NCI-H1105 (cell line): ENCODE measurements at places on chromosomes 7 and 10.

DNA sequence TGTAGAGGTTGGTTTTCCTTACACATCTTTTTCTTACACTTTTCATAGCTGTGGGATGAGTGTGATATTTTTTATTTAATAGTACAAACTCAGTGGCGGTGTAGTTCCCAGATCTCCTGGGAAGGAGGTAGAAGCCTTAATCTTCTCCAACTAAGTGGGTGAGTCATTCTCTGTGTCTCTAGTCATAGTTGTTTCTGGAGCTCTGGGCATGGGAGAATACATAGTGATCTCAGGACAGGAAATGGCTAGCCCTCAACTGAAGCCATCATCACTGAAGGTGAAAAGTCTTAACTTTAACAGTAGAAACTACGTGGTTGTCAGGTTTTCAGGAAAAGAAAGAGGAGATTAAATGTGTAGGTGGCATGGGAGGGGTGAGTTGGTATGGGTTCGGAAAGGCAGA lies 319.4 kb upstream of the FZD8 start:
- DNase-seq, result no peak

- DNase-seq, result no peak
These were observed 4.1 kb upstream of the BMPER start for GRCh38 chr7:33901199-33901598.

DNA sequence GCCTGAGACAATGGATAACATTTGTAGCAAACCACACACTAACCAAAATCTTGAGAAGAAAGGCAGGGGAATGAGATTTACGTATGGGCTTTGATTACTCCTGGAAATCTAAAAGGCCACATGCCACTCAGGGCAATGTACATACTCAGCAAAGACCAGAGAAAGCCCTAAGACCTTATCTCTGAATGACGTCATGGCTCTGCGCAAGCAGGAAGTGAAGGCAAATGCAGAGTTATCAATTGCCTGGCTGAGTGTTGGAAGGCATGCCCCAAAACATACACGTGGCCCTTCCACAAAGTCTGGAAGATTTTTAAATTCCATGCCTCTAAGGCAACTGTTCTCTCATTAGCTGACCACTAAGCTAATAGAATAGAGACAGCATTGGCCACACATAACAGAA lies 90.9 kb upstream of the NRBF2 start:
- no peak for DNase-seq

DNA sequence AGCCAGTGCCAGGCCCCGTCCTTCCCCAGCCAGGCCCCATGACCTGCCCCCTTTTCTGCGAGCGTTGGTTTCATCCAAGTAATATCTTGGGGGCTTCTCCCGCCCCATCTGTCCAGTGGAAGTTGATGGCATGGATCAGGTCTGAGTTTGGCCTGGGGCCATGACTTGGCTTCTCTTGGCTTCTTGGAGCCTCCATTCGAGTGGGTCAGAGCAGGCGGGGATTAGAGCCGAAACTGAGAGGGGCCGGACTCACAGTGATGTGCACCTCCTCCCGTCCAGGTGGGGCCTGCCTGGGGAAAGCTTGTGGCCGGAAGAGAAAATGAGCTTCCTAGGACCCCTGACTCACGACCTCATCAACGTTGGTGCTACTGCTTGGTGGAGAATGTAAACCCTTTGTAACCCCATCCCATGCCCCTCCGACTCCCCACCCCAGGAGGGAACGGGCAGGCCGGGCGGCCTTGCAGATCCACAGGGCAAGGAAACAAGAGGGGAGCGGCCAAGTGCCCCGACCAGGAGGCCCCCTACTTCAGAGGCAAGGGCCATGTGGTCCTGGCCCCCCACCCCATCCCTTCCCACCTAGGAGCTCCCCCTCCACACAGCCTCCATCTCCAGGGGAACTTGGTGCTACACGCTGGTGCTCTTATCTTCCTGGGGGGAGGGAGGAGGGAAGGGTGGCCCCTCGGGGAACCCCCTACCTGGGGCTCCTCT lies 15.1 kb upstream of the LIMK1 start:
- DNase-seq, result no peak

DNA sequence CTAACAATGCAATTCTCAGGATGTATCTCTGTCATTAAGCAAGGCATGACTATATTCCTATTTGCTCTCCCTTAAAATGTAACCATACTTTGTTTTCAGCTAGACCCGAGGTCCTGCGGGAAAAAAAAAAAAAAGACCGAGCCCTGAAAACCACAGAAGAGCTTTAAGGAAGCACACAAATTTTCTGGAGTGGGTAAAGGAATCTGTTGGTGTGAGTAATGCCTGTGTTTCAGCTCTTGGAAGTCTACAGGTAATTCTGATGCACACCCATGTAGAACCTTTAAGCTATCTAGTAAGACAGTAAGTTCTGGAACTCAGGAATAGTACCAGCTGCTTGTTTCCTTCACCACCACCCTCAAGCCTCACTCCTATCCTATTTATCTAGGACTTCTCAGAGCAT lies 351.1 kb downstream of the PARD3 start:
- DNase-seq, result no peak

GRCh38 chr10:92991513-92991912 lies 69.1 kb upstream of the CYP26C1 start:
- DNase-seq, result no peak

DNA sequence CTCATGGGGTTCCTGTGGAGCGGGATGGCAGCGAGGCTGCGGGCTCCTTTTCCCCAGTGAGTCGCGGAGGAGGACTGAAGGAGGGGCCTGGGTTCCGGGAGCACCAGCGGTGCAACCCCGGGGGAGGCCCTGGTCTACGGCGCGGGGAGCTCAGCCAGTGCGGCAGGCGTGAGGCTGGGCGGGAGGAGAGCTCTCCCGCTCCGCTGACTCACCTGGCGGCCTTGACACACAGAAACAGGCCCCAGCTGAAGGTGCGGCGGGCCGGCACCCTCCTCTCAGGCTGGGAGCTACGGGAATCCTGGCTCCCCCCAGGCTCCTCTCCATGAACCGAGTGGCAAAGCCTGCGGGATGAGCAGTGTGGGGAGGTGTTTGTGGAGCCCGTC lies 6.8 kb upstream of the NOM1 start:
- no peak for DNase-seq

DNA sequence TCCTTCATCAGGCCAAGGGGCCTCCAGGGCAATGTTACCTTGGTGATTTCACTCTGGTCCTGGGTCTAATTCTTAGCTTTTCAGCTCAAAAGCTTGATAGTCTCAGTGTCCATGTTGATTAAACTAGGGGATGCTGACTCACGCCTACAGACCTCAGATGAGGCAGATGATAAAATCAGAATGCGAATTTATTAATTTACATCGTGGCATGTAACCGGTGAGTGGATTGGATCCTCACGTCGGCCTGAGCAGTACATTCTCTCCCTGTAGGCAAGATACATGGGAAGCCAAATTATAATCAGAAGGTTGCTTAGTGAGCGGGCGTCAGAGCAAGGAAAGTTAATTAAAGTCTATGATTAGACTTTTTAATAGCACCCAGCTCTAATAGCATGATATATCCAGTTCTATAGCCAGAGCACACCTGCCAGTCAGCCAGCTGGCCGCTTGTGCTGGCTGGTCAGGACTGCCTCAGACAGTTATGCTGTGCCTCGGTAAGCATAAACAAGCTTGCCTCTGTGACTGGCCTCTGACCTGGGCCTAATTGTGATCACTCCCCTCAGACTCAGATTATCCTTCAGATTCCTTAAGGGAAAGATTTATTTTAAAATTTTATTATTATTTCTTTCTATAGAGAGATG lies 20.2 kb upstream of the CPA5 start:
- peak; percentile 73 for DNase-seq
